ENCODE measurements at places on chromosomes 1 and 21.

GRCh38 chr1:22794647-22795365, 84.2 kb downstream of the EPHB2 start:
- no peak for DNase-seq

GRCh38 chr1:18726368-18726767, 95.7 kb downstream of the PAX7 start:
- DNase-seq: no peak

GRCh38 chr1:93669369-93669768, 12.3 kb downstream of the BCAR3 start:
- no peak for DNase-seq

GRCh38 chr1:50562106-50562505, 138.9 kb upstream of the DMRTA2 start:
- no peak for DNase-seq

DNA sequence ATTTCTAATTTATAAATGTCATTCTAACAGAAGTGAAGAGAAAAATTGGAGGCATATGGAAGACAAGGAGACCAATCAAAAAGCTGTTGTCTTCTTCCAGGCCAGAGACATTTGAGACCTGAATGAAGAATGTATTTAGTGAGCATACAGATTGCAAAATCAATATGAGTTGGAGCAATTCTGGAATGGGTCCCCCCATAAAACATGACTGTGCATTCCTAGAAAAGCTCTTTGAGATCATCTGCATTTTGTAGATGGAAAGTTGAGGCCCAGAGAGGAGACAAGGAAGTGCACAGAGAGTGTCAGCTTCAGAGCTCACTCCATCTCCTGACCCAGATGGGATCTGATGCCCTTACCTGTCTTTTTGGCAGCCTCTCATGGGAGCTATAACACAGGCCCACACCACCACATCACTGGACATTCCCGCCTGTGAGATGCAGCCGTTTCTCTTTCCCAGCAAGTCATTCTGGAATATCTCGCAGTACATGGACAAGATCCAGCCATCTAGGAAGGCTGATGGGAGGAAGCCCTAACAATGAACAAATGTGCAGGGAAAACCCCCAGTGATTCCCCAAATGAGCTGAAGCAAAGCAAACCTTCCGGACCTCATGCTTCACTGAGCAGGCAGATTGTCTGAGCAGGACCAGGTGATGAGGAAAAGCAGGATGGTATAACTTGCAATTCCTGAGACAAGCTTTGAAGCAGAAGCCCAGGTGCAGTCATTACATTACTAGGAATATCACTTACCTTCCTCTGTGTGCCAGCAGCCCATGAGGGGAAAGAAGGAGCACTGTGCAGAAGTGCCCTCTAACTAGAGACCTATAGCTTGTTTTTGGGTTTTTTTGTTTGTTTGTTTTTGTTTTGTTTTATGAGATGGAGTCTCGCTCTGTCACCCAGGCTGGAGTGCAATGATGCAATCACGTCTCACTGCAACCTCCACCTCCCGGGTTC, 445.6 kb downstream of the PLPP3 start:
- DNase-seq: no peak

DNA sequence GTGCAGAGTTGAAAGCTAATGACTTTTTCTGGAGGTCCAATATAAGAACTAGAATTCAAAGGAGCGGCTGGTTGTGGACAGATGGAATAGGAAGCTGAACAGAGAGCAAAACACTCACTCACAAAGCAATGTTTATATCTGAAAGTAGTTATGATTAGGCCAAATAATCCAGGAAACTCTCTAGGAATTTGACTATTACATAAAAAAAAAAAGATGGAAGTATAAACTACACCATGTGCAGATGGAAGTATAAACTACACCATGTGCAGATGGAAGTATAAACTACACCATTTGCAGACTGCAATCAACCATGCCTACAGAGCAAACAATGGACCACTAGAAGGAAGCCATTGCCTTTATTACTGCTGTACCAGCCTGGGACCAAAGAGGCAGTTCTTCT, 771.1 kb downstream of the BRINP3 start:
- no peak for DNase-seq

DNA sequence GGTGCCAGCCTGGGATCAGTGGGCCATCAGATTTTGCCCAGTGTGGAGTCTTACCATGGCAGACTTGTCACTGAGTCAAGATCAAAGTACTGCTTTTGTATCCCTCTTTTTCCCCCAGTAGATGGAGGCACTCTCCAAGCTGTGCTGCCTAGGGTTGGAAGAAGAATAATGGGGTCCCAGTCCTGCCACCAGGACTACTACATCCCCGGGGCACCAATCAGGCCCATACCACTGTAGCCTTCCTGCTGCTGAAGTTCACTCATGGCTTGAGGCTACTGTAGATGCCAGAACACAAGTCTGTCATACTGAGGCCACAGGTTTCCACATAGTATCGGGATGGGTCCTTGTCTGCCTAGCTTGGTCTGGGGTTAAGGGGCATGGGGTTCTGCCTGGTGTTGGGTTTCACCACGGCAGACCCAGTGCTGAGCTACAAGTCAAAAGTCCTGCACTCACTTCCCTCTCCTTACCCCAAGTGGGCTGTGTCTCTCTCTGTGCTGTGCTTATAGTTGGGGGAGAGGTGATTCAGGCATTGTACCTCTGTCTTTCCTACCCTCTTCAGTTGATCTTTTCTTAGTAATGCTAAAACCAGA, 53.4 kb downstream of the PKN2 start:
- no peak for DNase-seq
